Anterior cingulate cortex (tissue), 58 donors: ENCODE measurements at places on chromosomes 1 and 21.

DNA sequence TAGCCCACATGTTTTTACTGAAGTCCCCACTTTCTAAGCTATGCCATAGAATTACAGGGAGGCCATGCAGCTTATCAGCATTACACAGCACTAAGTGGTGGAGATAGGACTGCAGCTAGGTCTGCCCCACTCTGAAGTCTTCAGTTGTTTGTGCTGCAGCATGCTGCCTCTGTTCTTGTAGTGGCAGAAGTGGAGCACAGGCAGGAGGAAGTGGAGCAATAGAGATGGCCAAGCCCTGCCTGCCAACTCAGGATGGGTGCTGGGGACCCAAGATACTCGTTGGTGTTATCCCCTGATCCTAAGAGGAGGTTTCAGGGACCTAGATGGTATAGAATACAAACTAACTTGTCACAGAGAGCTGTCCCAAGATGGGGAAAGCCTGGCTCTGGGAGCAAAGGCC is 12.9 kb downstream of the MRPL37 start:
- no peak for DNase-seq

DNA sequence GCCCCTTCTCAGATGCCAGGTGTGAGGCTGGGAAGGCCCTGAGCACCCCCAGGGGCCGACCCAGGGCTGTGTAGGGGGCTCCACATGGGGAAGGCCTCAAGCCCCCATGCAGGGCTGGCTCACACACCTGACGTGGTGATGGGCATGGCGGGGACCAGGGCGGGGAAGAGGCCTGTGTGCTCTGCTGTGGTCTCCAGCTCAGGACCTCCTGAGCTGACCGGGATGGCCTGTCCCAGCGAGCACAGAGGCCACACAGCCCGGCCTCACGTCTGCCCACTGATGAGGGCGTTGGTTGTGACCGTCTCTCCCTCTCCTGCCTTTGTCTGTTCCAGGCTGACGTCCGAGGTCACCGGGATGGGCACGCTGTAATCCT is 40.2 kb upstream of the COL6A1 start:
- DNase-seq: no peak

GRCh38 chr21:42799516-42799915 is 79.8 kb downstream of the WDR4 start:
- no peak for DNase-seq

DNA sequence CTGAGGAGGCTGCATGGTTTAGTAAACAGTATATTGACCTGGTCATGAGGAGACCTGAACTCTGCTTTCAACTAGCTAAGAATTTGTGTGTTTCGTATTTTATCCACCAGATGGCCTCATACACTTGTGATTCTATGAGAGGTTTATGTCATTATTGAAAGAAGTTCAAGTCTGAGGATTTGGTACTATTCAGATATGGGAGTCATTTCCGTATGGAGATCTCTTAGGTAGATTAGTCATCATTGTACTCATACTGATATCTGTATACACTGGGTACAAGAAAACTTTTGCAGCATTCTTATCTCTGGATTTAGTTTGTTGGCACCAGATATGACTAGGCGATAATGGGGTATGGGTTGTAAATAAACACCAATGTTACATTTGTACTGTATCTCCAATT is 26.6 kb downstream of the ATF6 start:
- DNase-seq: no peak

DNA sequence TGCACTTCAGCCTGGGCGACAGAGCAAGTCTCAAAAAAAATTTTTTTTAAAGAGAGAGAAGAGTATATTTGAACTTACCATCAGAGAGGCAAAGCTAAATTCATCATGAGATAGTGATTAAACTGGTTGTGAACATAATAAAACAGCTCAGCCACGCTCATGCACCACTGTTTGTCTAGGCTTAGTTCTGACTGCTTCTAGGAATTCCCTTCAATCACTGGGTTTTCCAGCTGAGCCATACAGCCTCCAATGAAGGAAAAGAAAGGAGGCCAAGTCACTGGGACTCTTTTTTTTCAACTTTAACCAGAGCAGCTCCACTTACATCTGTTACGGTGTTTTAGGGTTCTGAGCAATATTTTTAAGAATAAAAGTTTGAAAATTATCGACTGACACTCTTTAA is 50.4 kb upstream of the HNRNPU start:
- DNase-seq: no peak

DNA sequence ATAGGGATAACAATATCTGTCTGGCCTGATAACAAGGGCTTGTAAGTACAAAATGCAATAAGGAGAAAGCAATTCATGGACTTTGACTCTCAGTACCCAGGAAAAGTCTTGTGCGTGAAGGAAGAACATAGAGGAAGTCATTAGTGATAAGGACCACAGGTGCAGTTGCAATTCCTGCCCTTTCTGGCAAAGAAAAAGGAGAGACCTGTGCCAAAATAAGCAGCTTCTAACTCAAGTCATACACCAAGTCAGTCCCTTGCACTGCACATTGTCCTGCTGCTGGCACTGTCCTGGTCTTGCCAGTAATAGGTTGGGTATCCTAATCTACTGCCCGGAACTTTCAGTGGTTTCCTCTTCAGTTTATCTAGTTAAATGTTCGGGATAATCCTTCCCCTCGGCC is 14.8 kb upstream of the SOD1 start:
- no peak for DNase-seq

DNA sequence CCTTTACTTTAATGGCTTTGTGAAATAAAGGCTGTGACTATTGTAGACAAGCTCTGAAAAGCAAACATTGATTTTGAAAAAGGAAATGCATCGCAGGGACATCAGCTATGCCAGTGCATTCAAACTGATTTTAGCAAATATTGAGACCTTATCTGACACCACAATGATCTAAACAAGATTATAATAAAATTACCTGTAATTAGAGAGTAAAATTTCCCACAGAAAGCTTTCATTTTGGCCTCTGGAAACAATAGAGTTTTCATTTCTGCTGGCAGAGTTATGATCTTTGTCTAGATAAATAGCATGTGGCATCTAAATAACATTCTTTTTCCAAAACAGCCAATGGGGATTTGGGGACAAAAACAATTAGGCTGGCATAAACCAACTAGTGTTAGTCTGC is 650.4 kb upstream of the PRMT6 start:
- no peak for DNase-seq

DNA sequence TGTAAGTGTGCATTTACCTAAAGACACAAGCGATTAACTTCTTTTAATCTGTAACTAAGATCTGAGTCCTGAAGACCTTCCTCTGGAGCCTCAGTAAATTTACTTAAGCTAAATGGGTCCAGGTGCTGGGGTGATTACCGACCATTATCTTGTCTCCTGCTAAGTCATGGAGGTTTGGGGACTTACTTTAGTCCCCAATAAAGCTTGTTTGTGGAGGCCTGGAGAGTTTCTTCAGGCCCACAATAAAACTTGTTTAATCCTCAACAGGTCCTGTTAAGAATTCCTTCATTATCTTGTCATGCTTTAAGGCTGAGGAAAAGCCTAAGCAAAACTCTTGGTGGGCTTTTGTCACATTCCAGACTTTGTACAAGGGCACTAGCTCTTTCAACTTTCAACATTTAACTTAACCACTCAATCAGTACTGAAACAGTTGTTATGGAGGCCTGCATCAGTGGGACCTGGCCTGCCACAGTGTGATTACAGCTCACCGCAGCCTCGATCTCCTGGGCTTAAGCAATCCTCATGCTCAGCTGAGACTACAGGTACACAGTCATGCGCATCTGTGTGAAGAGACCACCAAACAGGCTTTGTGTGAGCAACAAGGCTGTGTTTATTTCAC is 84.0 kb downstream of the FMO4 start:
- no peak for DNase-seq

DNA sequence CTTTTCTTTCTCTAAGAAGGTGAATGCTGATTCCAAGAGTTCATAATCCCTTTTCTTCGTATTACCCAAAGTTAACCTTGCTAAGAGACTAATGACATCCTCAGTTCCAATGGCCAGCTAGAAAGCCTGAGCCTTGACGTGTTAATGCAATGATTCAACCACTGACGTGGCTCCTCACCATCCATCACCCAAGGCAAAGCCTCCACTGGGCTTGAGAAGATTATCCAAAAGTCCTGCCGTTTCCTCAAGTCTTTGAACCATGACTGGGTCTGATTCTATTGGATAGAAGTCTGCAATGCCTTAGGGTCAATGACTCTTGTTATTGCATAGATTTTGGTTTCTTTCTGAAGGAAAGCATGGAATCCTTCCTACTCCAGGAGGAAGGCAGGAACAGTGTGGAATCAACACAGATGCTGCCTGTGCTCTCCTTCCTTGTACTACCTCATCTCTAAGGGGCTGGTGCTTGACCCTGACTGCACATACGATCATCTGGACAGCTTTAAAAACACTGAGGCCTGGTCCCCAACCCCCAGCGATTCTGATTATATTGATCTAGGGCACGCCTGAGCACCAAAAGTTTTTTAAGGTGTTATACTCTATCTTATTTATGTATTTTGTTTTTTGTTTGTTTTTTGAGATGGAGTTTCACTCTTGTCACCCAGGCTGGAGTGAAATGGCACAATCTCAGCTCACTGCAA is 69.3 kb upstream of the ANGPTL1 start:
- DNase-seq: no peak

DNA sequence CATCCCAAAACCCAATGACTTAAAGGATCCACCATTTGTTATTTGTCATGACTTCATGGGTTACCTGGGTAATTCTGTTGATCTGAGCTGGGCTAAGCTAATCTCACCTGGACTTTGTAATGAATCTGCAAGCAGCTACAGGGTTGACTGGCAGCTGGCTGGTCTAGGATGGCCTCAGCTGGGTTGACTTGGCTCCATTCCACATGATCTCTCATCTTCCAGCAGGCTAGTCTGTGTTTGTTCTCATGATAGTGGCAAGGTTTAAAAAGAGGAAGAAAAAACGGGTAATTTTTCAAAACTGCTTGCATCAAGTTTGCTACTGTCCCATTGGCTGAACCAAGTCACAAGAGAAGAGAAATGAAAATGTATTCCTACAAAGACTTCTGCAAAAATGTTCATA is 24.8 kb upstream of the ZMYM4 start:
- DNase-seq: no peak

DNA sequence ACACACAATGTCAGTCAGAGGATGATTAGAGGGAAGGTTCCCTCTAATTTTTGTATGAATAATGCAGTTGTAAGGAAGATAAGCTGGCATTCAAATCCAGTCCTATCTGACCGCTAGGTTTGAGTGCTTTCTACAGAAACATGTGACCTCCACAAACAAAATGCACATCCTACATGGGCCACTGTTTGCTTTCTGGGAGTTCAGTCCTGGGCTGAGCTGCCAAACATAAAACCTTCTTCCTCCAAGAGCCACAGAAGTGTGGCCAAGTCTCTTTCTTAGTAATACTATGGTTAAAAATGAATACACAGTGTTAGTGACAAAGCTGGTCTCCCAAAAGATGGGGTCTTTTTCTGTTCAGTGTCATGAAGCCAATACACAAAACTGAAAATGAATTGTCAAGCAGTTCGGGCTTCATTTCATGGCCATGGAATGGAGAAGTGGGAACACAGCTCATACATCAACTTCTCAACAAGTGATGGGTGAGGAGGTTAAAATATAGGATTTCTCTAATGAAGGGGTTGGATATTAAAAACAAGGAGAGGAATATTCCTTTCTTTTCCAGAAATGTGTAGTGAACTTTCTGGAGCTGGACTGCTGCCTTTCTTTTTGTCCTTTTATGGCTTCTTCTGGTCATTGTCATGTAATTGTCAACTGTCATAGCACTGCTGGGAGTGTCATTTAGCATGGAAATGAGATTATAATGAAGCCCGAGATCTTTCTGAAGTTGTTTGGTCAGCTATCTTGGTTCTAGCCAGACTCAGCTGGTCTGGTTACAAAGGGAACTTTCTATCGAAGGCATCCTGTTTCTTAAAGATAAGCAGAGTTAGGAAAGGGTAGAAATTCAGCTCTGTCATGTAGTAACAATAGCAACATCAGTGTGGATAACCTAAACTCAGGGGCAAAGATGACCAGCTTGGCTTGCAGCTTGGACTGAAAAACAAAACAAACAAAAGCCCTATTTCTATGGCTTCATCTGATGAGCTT is 135.1 kb downstream of the CHD1L start:
- no peak for DNase-seq

GRCh38 chr1:31562707-31563360 is 13.5 kb upstream of the TINAGL1 start:
- no peak for DNase-seq
